ENCODE measurements at places on chromosomes 2 and 18.

GRCh38 chr2:199459286-199460100 is 1.8 kb upstream of the SATB2 start:
- peak; percentile 68 for DNase-seq

DNA sequence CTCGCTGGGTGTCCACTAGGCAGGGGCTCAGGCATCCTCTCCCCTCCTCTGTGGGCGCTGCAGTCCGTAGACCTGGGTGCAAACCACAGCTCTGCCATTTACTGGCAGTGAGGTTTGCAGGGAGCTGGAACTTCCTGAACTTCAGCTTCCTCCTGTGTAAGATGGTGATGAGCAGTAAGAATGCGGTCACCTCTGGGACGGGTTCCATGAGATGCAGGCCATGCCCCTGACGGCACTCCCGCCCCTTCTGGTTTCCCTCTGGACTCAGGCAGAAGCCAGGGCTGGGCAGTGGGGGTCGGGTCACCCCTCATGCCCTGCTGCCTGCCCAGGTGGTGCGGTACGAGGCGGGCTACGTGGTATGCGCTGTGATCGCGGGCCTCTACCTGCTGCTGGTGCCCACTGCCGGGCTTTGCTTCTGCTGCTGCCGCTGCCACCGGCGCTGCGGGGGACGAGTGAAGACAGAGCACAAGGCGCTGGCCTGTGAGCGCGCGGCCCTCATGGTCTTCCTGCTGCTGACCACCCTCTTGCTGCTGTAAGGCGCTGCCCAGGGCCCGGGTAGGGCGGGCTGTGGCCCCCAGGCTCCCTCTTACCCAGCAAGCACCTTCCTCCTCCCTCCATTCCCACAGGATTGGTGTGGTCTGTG is 1.5 kb downstream of the PROM2 start:
- no peak for DNase-seq

GRCh38 chr2:139911160-139911559 is 1131.0 kb upstream of the NXPH2 start:
- no peak for DNase-seq

- no peak for DNase-seq
These were observed 14.0 kb downstream of the HRH4 start for GRCh38 chr18:24474406-24474805.

GRCh38 chr2:39638581-39638980 is 27.1 kb upstream of the TMEM178A start:
- no peak for DNase-seq

- no peak for DNase-seq
These were observed 114.8 kb downstream of the GAREM1 start for GRCh38 chr18:32355896-32356295.

- no peak for DNase-seq
These were observed 16.5 kb downstream of the SDC1 start for GRCh38 chr2:20208476-20208859.

- DNase-seq = no peak
These were observed 207.0 kb downstream of the TWIST2 start for GRCh38 chr2:239054921-239055320.

GRCh38 chr2:11410101-11410500 is 55.9 kb downstream of the E2F6 start:
- no peak for DNase-seq

DNA sequence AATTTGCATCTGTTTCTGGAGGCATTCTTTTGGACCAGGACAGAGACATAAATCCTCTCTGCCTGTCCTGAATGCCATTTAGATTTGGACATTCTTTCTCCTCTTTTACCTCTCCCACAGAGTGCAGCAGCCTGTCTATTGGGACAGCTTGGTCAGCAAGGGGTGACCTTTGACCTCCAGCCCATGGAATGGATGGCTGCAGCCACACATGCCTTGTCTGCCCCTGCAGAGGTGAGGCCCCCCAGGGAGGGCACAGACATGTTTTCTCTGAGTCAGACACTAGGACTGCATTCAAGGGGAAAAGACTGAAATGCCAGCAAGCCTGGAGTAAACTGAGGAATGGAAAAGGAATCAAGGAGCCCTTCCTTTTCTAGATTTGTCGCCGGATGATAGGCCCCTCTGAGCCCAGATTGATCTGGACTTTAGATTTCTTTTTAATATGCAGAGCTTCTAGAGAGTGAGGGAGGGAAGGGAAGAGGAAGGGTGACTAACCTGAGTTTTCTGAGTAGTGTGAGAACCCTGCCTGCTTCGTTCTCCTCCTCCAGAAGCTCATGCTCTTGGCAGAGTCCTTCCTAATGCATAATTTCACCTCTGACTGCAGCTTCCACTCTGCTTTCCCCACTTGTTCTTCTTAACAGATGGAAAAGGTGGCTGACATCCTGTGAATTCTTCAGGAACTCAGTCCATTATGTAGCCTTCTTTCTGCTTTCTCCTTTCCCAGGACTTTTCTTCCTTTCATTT is 16.1 kb upstream of the TTLL4 start:
- no peak for DNase-seq

- no peak for DNase-seq
These were observed 61.4 kb downstream of the TSHZ1 start for GRCh38 chr18:75271952-75272351.

DNA sequence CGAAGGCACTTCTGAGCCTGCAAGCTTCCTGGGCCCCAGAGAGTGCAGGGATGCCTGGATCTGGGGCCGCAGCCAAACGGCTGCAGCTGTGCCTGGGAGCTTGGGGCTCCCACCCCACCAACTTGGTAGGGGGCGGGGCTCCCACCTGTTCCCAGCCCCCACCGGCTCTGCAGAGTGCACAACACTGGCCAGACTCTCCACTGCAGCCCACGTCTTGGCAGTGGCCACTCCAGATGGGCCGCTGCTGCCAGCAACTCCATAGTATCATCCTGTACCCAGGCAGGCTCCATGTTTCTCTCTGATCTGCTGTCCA is 9.9 kb downstream of the DYSF start:
- no peak for DNase-seq

DNA sequence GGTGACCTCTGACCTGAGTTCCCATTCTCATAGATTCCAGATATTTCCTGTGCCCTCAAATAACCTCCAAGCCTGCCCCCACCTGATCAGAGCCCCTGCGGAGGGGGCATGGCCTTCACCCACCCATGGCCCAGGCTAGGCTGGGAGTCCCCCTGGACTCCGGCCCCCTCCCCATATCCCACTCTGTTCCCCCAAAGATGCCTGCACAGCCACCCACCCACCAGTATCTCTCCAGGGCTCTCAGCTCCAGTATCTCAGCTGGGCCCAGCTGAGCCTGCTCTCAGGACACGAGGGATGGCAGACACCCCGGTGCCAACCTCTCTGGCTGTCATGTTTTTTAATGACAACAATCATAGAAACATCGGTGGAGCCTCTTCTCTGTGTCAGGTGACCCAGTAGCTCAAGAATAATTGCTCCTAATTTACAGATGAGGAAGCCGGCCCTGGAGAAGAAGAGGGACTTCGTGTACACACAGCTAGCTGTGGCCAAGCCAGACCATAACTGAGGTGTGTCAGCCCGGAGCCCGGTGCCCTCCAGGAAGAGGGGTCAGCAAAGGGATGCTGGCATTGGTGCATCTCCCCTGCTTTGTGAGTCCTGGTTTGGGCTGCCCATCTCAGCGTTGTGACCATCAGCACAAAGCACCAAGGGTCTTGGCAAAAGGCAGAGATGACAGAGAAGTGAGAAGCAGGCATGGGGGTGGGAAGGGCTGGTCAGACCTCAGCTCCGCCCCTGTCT is 84.4 kb downstream of the SDC1 start:
- no peak for DNase-seq

- no peak for DNase-seq
These were observed 33.3 kb downstream of the POLR1A start for GRCh38 chr2:86072271-86072858.

GRCh38 chr2:233013027-233013461 is at the start of gene NGEF:
Gene NGEF, minus strand, starts transcription at chr2:233013256. Its CDS starts 38,366 bp downstream, at chr2:232974890.
- no peak for DNase-seq

GRCh38 chr2:176484838-176485237 is 215.6 kb downstream of the MTX2 start:
- no peak for DNase-seq

DNA sequence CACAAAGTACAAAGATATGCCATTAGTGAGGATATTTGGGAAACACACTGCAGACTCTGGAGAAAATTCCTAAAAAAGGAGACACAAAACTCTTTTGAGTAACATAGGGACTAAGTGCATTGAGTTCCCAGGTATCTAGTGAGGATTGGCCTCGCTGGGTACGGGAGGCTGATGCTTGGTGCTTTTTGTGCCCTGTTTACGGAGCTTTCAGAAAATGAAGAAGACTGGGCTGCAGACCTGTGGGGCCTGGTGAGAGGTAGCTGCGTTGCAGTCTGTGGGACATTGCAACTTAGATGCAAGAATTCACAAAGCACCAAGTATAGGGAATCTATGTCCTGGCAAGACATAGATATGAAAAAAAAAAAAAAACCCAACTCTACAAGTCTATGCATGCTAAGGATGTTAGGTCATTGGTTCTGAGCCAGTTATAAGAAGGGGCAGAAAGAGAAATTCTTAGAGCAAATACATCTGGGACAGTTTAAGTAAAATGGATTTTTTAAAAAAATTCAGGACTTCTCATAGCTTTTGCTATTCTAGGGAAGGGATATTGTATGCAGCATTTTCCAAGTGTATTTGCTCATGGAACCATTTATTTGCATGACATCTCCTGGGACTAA is 156.0 kb downstream of the SLC4A3 start:
- no peak for DNase-seq

- DNase-seq = no peak
These were observed 1041.2 kb upstream of the CDH2 start for GRCh38 chr18:29218091-29218490.

GRCh38 chr2:37585982-37586621 is 85.3 kb downstream of the CDC42EP3 start:
- DNase-seq = peak; percentile 79

DNA sequence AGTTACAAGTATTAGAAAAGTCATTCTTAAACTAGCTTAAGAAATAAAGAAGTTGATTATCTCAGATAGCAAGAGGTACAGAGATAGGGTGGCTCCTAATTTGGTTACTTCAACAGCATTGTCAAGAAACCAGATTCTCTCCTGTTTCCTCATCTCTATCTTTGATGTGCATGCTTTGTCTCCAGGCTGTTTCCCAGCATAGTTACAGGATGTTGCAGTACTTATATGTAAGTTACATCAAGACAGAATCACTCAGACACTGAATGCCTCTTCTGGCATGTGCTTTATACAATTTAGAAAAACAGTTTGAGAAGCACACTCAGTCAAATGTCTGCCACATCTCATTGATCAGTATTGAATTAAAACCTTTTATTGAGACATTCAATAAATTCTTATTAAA is 189.5 kb upstream of the UBE2E3 start:
- DNase-seq = no peak

- DNase-seq = no peak
These were observed 73.8 kb downstream of the CLHC1 start for GRCh38 chr2:55158111-55158814.

DNA sequence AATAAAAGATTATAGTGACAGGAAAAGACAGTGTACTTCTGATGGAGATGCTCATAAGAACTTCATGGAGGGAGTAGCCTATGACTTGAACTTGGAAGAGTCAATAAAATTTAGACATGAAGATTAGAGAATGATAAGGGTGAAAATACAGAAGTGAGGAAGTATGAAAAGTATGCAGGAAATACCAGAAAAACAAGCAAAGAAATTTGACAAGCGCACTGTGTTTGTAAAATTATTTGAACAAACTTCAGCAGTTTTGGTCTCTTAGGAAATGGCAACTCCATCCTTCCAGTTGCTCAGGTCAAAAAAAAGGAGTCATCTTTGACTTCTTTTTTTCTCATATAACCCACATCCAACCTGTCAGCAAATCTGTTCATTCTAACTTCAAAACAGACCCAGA is 864.0 kb upstream of the ZEB2 start:
- DNase-seq = no peak

DNA sequence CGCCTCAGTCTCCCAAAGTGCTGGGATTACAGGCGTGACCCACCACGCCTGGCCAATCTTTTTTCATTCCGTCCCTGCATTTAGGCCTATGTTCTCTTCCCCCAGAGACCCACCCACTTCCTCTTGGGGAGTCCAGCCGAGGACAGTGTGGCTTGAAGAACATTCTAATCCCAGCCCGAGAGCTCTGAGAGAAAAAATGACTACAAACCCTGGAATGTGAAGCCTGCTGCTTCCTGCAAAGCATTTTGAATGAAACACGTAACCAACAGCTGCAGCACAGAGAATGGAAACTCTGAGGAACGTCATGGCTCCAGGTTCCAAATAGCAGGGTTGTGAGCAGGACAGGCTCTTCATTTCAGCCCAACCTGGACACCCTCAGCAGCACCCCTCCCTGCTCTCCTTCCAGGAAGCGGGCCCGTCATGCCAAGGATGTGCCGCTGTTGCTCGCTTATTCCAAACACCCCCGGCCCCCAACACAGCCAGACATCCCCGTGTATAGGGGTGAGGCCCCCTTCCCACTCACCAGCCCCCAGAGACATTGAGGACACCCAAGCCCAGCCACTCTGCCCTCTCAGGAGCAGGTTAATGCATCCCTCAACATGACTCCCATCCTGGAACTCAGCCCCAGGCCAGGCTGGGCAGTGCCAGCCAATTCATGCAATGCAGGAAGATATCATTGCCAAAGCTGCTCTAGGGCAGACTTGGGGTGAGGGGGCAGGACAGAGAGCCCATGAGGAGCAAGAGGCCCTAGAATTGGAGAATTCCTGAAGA is 139.8 kb downstream of the ZFP36L2 start:
- no peak for DNase-seq

- DNase-seq = no peak
These were observed 432.0 kb upstream of the FAM98A start for GRCh38 chr2:34031097-34031496.

DNA sequence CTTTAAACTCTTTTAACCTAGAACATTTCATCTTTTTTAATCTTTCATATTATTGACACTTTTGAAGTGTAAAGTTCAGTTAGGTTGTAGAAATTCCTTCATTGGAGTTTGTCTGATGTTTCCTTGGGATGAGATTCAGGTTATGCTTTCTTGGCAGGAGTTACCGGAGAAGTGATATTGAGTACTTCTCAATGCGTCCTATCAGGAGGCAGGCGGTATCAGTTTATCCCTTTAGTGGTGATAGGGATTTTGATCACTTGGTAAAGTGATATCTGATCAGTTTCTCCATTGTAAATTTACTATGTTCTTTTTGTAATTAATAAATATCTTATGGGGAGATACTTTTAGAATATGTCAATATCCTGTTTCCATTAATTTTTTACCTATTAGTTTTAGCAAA is 78.4 kb downstream of the DTNB start:
- DNase-seq = no peak

DNA sequence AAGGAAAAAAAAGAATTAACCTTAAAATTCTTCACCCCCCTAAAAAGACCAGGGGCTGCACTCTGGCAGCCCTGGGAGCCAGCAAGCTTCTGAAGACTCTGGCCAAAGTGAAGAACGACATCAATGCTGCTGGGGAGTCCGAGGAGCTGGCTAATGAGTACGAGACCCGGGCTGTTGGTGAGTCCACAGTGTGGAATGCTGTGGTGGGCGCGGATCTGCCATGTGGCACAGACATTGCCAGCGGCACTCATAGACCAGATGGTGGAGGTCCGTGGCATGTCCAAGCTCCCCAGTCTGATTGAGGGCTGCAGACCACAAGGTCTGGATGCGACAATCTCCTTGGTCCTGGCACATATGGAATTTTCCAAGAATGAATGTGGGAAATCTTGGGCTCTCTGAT is 47.4 kb downstream of the TRPM8 start:
- DNase-seq = no peak

GRCh38 chr2:224987733-224988132 is 54.5 kb downstream of the DOCK10 start:
- DNase-seq = no peak

Measured in stimulated activated naive CD8-positive, alpha-beta T cell treated with anti-CD3 and anti-CD28 coated beads, Interleukin-15, amount 100 ng/mL, for 72 hours (primary cell).